ENCODE measurements at places on chromosomes 6 and 20.

GRCh38 chr6:128246472-128247260 is 273.7 kb downstream of the PTPRK start:
- no peak for DNase-seq

DNA sequence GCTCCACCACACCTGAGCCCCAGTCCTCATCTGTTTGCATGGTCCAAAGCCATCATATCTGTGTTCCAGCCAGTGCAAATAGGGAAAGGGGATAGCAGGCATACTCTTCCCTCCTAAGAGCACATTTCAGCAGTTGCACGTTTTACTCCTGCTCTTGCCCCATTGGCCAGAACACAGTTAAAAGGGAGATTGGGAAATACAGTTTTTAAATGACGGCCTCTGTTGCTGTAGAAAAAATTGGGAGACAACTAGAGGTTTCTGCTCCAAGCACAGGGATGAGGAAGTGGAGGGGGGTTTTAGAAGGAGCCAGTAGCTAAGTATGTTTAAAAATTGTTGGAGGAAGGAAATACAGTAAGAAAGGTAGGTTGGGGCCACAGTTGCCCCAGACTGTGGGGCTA is 14.6 kb upstream of the STK35 start:
- no peak for DNase-seq

DNA sequence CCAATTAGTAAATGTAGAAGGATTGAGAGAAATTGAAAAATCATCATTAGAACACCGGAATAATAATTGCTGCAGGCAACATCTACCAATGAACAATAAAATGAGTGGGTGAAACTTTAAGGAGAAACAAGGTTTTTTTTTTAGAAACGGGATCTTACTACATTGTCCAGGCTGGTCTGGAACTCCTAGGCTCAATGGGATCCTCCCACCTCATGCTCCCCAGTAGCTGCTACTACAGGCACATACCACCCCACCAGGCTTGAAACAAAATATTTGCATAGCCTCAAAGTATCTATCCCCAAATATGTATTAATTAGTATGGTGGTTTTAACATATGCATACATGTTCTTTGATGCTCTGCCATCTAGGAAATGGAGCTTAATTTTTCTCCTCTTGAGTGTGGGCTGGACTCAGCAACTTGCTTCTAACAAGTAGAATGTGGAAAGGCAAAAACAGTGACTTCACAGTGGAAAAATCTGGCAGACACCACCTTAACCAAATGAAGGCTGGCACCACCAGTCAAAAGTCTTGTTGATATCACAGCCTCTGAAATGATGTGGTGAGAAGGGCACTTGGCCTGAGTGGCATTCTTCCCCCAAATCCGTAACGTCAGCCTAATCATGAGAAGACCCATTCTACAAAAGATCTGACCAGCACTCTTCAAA is 12.1 kb downstream of the NRSN2 start:
- DNase-seq: no peak

GRCh38 chr20:2756056-2756611 is 44.3 kb downstream of the CPXM1 start:
- DNase-seq: peak; percentile 13

DNA sequence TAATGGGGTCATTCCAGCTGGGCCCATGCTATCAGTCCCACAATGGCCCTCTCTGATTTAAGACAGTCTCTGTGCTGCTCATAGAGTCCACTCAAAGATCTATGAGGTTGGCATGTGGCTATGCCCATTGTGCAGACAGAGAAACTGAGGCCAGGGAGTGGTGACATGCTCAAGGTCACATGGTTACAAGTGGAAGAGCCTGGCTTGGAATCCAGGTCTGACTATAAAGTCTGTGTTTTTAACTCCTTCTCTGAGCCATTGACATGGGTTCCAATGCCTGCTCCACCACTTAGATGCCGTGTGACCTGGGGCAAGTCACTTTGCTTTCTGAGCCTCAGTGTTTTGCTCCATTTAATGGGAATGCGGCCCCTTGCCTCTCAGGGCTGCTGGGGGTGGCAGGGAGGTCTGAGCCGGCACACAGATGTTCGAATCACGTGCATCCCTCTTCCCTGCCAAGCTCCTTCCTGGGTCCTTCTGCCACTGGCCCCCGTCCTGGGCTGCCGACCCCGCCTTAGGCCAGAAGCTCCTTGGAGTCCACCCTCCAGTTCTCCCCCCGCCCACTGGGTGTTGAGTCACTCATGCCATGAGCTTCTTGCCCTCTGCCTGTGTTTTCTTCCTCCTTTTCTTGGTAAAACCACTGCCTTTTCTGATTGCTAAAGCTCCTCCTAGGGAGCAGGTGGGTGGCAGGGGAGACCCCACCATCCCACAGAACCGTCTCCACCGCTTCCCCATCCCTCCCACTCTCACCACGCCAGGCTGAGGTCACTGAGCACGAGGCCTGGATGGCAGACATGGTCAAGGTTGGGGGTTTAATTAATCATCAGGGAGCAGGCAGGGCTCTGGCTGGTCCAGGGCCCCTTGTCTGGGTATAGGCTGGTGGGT is 35.7 kb downstream of the CEBPB start:
- no peak for DNase-seq

- DNase-seq: no peak
These were observed 180.1 kb downstream of the TSHZ2 start for GRCh38 chr20:53152228-53152627.

- DNase-seq: peak; percentile 72
These were observed 328.5 kb upstream of the PRDM1 start for GRCh38 chr6:105757512-105758200.

GRCh38 chr6:169991913-169992312 is 240.5 kb downstream of the ERMARD start:
- DNase-seq: no peak

DNA sequence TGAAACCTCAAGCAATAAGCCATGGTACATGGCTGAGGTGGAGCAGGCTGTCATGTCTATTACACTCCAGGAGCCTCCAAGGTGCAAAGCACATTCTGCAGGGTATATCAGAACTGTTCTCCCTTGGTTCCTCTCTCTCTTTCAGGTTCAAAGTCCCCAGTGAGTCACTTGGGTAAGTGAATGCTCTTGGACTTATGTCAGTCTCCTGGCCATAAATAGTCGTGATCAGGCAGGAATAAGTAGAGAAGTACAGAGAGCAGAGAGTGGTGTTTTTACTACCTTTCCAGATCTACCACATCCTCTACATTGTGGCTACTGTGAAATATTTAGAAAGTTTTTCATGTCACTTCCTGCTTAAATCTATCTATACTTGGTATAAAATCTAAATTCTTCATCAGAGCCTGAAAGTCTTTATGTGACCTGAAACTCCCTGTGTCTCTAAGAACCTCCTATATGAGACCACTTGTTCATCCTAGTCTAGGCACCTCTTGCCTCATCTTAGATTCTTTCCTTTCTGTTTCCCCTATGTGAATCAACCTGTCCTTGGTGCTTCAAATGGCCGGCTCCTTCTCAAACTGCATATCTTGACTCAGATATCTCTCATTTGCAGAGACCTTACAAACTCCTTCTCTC is 1077.6 kb upstream of the MAP3K7 start:
- no peak for DNase-seq

DNA sequence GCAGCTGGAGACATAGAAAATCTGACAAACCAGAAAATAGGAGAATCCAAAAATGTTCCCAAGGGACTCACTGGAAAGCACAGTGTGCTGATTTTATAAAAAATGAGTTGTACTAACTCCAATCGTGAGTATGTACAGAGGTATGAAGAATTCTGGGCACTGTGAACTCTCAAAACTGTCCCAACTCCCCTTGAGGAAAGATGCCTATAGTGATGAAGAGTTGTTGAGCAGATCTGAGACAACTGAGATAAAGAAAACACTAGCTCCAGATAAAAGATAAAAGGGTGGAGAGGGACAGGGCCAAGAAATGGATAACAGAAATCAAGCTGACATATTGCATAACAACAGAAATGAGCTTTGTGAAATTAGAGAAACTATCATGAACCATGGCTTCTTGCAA is 481.4 kb downstream of the MAFB start:
- no peak for DNase-seq

- no peak for DNase-seq
These were observed 97.4 kb upstream of the RNF24 start for GRCh38 chr20:4112481-4113421.

- no peak for DNase-seq
These were observed 687.2 kb upstream of the AGPAT4 start for GRCh38 chr6:161961046-161961445.

- DNase-seq: no peak
These were observed 199.2 kb upstream of the MYLIP start for GRCh38 chr6:15929685-15930084.

DNA sequence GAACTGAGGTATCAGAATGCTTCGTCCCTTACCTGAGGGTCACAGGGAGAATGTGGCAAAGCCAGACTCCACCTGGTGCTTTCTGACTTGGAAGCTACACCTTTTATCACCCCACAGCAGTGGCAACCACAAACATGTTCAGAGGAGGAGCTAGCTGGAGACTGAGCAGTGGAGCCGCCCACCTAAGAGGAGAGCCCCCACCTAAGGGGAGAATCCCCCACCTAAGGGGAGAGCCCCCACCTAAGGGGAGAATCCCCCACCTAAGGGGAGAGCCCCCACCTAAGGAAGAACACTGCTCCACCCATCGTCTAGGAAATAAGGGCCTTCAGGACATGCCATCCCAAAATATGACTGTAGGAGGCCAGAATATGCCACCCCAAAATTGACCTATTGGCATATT is 4.0 kb downstream of the SLC52A3 start:
- no peak for DNase-seq

- DNase-seq: no peak
These were observed 31.3 kb upstream of the GRM4 start for GRCh38 chr6:34177181-34177591.

- DNase-seq: no peak
These were observed 64.9 kb downstream of the MAP3K4 start for GRCh38 chr6:161056451-161056850.

- DNase-seq: no peak
These were observed 53.6 kb downstream of the SCML4 start for GRCh38 chr6:107770541-107770940.

GRCh38 chr6:44782892-44783291 is 395.4 kb downstream of the CDC5L start:
- no peak for DNase-seq

GRCh38 chr20:15236812-15237211 is 899.4 kb upstream of the FLRT3 start:
- DNase-seq: no peak

DNA sequence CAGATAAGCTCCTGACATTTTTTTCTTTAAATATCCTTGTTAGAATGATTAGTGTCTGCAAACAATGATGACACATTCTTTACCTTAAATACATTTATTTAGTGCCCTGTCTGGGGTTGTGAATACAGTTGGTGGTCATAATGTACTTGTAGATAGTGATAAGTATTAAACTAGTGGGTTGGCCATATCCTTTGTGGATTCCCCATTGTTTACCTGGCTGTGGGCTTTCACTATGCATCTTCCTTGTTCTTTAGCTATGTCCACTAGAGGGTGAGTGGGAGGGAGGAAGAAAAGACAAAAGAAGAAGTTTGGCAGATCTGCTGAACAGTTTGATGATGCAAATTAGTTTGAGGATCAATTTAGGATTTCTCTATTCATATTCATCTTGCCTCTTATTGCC is 15.7 kb downstream of the HS3ST5 start:
- no peak for DNase-seq

DNA sequence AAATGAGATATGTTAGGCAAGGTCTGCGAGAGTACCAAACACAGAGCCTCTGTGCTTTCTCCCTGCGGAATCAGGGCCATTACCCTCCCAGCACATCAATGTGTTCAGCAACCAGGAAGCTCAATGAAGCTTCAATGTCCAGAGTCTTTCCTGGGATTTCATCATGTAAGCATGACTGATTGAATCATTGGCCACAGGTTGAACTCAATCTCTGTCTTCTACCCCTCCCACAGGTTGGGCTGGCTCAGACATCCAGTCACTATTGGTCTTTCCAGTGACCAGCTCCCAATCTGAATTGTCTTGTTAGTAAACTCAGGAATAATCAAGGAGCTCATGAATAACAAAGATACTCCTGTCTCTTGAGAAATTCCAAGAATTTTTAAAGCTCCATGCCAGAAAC is 2.7 kb upstream of the DTD1 start:
- peak; percentile 31 for DNase-seq

DNA sequence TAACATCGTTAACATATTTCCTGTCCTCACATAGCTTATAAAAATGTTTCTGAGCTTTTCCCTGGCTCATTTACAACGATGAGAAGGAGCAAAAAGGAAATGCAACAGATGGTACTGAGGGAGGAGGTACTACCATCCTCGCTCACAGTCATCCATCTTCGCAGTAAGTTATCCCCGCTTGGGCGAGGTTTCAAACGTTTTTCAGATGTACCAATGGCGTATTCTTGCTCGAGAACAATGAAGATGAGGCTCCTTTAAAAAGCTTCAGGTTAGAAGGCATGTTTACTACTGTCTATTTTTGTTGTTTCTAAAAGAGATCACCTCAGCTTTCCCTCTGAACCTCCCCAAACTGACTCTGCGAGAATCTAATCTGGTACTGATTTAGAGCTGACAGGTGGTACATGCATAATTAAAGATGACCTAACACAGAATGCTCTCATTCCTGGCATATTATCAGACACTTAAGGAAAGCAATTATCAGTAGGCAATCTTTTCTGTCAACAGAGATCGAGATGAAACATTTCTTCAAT is 178.7 kb downstream of the GJA10 start:
- DNase-seq: no peak

- DNase-seq: no peak
These were observed 347.9 kb downstream of the CDH26 start for GRCh38 chr20:60306105-60306504.

- no peak for DNase-seq
These were observed 84.4 kb downstream of the EYA2 start for GRCh38 chr20:46978951-46979491.

GRCh38 chr6:165820407-165820806 is 157.4 kb upstream of the PDE10A start:
- DNase-seq: no peak

DNA sequence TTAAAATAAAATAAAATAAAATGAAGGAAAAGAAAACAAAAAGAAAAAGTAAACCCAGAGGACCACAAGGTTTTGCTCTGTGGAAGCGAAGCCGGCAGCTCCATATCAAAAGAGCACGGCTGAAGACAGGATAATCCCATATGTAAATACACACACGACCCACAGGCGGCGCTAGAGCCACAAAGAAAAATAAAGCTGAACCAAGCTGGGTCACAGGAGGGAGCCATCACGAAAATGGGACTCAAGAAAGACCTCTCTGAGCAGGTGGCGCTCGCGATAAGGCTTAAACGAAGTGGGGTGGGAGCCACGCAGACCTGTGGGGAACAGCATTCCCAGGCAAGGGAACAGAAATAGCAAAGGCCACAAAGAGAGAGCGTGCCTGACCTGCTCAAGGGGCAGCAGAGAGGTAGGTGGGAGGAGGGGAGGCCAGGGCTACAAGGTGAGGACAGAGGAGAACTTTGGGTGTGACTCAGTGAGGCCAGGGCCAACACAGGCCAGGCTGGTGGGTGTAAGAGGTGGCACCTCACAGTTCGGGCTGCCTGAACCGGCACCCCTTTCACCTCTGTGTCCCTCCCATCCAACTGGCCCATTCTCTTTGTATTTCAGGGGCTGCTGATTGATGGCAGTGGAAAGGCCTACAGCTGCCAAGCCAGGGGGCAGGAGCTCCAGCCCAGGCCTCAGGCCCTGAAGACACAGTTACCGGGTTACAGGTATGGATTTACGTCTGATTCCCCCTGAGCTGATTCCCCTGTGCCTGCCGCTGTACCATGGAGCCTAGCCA is 26.0 kb downstream of the PTGIS start:
- peak; percentile 75 for DNase-seq

- no peak for DNase-seq
These were observed 218.0 kb downstream of the THBS2 start for GRCh38 chr6:169035385-169036240.

Data from NCI-H345 (cell line).